ENCODE measurements at places on chromosomes 12 and 14.

DNA sequence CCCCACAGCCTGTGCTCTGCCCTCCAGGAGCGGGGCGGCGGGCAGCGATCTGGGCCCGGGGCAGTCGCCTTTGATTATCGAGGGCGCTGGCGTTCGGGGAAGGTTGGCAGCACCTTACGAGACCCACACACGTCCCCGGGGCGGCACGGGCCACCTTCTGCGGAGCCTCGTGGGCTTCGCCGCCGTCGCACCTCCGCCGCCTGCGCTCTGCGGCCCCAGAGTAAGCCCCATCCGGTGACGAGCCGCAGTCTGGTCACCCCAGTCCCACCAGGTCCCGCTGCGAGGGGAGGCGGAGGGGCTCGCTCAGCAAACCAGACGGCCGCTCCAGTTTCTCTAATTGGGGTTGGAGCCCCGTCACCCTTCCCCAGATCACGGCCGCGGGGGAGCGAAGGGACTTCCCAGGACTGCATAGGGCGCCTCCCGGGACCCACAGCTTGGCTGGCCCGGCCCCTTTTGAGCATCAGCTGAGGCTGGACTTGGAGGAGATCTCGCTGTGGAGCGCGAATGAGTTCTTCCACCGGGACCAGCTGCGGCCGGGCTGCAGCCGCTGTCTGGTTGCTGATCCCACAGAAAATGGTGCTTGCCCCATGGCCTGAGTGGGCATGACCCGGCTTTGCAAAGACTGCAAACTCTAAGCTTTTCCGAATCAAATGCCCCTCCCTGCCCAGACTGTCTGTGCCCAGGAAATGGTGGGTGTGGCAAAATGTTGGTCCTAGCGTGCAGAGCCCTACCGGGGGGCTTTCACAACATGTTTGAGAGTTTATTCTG, 560 bp downstream of the LGALS3 start:
- peak; percentile 27 for DNase-seq

DNA sequence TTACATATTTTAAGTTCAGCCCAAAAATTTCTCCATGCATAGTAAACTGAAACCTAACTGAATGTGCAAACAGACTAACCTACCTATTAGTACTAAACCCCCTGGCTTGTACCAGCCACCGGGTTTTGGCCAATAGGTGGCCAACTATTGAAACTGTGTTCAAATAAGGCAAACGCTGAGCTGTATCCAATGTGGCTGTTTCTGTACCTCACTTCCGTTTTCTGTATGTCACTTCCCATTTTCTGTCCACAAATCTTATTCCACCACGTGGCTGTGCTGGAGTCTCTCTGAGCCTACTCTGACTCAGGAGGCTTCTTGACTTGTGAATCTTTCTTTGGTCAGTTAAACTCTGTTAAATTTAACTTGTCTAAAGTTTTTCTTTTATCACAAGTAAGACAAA, 6.0 kb upstream of the FBXO34 start:
- no peak for DNase-seq

DNA sequence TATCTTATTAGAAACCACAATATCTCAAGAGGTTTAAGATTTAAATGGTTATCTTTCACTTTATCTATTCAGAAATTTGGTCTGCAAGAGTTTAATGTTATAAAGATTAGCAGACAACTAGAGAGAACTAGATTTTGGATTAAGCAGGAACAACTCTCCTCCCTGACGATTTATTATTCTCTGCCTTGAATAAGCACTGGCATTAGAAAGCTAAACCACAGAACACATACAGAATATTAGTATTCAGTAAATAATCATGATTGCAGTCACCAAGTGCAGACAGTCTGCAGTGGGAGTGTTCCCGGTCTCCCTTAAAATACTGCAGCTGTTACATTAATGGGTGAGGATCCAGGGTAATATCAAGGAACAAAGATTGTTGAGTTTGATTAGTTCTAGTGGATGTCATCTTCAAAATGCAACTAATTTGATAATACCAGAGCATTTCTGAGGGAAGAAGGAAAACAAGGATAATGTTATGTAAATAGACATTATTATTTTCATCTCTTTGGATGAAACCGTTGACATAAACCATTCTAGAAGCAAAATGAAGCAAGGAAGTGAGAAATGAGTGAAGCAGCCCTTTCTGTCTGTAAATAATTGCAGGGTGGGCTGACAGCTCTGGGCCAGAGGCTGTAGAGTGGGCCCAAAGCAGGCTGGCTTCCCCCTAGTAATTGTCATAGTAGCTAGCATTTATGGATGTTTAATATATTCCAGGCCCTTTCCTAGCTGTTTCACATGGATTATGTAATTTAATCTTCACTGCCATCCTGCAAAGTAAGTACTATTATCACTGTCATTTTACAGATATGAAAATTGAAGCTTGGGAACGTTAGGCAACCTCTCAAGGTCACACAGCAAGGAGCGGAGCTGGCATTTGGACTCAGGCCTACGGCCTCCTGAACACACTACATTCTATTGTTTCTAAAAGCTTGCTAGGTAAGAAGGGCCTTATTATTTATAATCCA, 79.4 kb downstream of the DYRK2 start:
- no peak for DNase-seq

DNA sequence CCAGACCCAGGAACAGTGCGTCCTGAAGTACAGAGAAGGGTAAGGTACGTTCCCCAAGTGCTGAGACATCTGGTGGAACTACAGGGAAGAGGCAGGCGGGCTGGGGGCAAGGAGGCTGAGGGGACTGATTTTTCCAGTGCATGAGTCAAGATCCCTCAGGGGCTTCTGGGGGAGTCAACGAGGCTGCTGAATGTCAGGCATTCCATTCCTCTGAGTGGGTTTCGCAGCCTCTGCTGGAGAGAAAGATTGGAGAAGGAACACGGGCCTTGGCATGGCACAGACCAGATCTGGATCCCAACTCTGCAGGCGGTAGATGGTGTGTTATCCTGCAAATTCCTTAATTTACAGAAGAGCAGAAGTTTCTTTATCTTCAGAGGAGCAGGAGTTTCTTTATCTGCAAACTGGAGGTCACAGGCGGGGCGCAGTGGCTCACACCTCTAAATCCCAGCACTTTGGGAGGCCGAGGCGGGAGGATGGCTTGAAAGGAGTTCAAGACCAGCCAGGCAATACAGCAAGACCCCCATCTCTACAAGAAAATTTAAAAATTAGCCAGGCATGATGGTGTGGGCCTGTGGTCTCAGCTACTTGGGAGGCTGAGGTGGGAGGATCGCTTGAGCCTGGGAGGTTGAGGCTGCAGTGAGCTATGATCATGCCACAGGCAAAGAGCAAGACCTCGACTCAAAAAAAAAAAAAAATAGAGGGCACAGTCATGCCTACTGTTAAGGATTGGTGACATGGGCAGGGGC, 132.6 kb upstream of the MAP1LC3B2 start:
- no peak for DNase-seq

GRCh38 chr12:112970391-112970790, 7.9 kb upstream of the OAS2 start:
- DNase-seq, result no peak

DNA sequence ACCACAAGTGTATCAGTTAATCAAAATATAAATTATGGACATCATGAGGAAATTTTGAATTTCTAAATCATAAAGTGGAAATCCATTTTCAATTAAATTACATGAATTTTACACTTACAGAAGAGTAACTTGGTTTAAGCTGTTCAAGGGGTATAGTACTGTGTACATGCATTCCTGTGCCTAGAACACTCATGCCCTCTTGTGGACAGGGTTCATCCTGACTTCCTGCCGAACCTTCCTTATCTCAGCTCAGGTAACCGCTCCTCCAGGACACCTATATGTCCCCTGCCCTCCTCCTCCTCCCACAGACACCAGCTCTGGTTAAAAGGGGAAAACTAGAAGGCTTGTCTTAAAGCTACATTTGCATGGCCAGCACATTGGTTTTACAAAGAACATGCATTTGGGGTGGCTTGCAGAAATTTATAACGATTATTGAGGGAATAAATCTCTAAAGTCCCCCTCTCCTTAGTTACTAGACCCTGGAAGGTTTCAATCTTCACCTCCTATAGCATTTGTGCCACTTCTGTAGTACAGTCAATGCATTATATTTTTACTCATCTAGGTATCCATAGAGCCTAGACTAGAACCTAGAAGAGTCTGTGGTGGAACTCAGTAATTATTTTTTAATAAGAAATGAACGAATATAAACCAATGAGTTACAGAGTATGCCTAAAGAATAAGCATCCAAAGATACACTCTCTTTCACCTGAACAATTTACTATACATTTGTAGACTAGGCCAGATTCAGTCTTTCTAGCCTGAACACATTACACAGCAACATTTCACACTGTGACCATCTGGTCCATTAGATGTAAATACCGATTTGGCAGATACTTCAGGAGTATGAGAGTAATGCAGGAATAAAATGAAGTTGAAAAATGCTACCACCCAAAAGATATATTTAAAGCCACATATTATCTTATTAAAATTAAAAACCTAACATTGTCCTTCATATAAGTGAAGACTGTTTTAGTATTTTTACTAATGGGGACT, 345.6 kb downstream of the PAWR start:
- DNase-seq, result no peak

- DNase-seq, result no peak
Measured at GRCh38 chr12:128685903-128686475, 137.8 kb downstream of the SLC15A4 start.

DNA sequence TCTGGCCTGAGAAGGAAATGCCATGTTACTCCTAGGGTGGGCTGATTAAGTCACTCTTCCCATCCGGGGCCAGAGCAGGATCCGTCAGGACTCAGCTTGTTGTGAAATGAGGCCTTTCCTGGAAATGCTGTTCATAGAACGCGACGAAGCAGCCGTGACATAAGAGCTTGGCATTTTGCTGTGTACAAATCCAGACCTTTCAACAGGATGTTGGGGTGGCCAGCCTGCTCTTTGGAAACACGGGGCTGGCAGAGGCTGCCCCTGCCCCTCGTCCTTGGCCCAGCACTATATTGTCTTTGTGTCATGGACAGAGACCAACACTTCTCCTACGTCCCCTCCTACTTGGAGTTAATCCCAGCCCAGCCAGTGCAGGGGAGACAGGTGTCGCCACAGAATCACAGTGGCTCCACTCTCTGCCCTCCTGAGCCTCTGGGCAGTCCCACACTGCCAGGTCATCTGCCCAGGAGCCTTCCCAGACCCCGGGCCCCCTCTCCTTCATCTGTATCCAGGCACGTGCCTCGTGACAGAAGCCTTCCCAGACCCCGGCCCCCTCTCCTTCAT, 18.6 kb upstream of the EIF5 start:
- no peak for DNase-seq

DNA sequence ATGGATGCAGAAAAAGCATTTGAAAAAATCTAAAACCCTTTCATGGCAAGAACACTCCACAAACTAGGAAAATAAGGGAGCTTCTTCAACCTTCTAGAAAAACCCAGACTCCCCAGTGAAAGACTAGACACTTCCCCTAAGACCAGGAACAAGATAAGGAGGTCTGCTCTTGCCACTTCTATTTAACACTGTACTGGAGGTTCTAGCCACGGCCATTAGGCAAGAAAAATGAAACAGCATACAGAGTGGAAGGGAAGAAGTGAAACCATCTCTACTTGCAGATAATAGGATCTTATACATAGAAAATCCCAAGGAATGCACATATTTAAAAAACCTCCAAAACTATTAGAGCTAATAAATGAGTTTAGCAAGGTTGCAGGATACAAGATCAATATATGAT, 42.3 kb downstream of the CHGA start:
- no peak for DNase-seq

DNA sequence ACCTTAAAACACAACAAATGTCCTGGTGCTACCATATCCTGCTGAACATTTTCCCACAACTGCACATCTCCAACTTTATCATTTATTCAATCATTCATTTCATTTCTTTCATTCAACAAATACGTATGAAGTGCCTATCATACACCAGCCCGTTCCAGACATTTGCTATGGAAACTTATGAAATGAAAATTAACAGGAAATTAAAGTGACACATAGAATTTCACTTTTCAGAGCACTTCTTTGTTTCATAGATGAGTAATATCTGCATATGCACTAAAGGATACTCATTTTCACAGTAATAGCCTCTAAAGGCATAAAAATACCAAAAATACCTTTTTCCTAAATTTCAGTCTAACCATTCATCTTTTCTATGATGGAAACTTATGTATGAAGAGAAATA, 12.6 kb downstream of the CNIH1 start:
- DNase-seq, result no peak

DNA sequence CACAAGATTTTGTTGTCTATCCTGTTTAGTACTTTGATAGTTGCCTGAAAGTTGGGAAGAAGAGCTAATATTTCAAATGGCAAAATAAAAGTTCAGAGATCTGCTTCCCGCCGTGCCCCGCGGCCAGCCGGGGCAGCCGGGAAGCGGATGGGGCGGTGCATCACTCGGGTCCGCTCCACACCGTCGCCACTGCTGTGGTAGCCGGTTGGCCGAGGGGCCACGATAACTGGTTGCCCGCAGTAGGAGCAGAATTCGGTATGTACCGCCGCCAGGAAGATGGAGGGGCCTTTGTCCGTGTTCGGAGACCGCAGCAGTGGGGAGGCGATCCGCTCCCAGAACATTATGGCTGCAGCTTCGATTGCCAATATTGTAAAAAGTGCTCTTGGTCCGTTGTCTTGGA, 427.2 kb upstream of the PDE3A start:
- no peak for DNase-seq

GRCh38 chr14:54782751-54783659, 119.6 kb downstream of the GCH1 start:
- DNase-seq, result no peak

- DNase-seq, result no peak
Measured at GRCh38 chr12:12774791-12775190, 10.7 kb upstream of the APOLD1 start.

- DNase-seq, result no peak
Measured at GRCh38 chr14:74518221-74518620, 24.7 kb downstream of the ISCA2 start.

GRCh38 chr12:48936379-48936979, 11.2 kb upstream of the FKBP11 start:
- no peak for DNase-seq

DNA sequence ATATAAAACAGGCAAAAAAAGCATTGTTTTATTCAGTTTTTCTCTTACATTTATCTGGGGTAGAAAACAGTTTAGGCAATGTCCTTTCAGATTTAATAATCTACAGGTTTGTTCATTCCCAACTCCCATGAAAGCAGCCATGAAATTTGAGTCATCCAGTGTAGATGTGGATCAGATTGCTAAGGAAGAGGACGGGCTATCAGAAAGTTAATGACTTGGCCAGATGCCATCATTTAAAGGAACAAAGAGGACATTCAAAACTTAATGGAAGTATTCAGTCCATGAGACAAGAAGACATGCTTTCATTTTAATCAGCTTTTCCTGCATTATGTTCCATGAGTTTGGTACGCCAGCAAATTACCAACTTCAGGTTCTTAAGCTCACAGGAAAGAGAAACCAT, 31.1 kb upstream of the POC1B start:
- DNase-seq, result no peak

- DNase-seq, result peak; percentile 7
Measured at GRCh38 chr14:93619176-93619793, 169.0 kb downstream of the PRIMA1 start.

DNA sequence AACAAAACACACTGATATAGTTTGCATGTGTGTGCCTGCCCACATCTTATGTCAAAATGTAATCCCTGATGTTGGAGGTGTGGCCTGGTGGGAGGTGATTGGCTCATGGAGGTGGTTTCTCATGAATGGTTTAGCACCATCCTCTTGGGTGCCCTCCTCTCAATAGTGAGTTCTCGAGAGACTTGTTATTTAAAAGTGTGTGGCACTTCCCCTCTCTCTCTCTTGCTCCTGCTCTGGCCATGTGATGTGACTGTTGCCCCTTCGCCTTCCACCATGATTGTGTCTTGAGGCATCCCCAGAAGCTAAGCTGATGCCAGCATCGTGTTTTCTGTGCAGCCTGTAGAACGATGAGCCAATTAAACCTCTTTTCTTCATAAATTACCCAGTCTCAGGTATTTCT, 454.1 kb upstream of the DCN start:
- no peak for DNase-seq

GRCh38 chr12:104285740-104286515, 17.6 kb upstream of the EID3 start:
- no peak for DNase-seq
